ENCODE measurements at places on chromosomes 4 and X. TPM values are rescaled to one million over a fixed set of nuclear protein-coding genes. Genes with fewer than 3 reads are reported as not detected.

Gene SHROOM4
- total RNA-seq: not detected

Gene SGMS2
- 0.84 TPM for total RNA-seq

Gene DIPK2B
- total RNA-seq: 0.32 TPM

Gene ALB
- not detected for total RNA-seq

Gene PGAM4
- total RNA-seq: 0.55 TPM

Gene SAT1
- total RNA-seq: 148 TPM

Gene LRCH2
- not detected for total RNA-seq

Gene MAGEB17
- total RNA-seq: not detected

Gene ZNF157
- total RNA-seq: 0.75 TPM

Gene TMPRSS11D
- total RNA-seq: not detected

Gene PTPN13
- total RNA-seq: 1.5 TPM

GRCh38 chr4:176188654-176189053 is 6.7 kb downstream of the SPATA4 start:
- no peak overlapping the region for H3K27ac ChIP-seq
- H3K27me3 ChIP-seq: peaks cover 32% of the 10 kb centered on the region
- no peaks in the 10 kb centered on the region for H3K36me3 ChIP-seq
- H3K4me1 ChIP-seq: peaks cover 15% of the 10 kb centered on the region
- no peak overlapping the region for H3K4me3 ChIP-seq

DNA sequence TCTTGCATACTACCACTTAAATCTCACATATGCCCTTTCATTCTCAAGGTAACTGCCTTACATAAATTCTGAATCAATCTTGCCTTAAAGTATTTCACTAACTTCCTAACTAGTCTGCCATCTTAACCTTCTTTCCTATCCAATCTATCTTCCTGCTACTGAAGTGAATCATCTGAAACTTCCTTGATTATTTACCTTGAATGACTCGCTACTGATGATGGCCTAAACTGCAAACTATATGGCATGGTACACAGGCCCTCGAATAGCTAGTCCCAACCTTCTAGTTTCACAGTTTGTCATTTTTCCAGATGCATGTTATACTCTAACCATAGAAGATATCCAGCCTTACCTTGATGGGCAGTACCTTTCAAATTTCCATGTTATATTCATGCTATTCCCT is 19.9 kb downstream of the PHKA1 start:
- H3K36me3 ChIP-seq: peaks cover 5% of the 10 kb centered on the region
- H3K27ac ChIP-seq: no peak overlapping the region
- no peaks in the 10 kb centered on the region for H3K27me3 ChIP-seq
- DNase-seq: no peak
- no peak overlapping the region for H3K4me3 ChIP-seq

DNA sequence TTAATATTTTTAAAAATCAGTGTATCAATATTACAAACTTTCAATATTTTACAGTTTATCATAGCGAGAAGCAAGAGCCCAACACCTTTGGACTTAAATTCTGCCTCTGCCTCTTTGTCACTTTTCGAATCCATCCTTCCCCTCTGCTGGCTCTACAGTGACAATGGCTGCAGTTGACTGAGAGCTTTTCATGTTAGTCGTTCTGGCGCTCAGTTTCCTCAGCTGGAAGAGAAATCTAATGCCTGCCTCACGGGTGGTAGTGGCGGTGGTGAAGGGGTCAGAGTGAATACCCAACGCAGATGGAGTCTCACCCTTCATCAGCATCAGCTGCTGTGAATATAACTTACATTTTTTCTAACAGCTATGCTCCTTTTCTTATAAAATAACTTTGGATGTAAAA is 144.8 kb downstream of the NWD2 start:
- H3K27ac ChIP-seq: no peak overlapping the region
- no peaks in the 10 kb centered on the region for H3K36me3 ChIP-seq
- H3K4me1 ChIP-seq: no peaks in the 10 kb centered on the region
- H3K27me3 ChIP-seq: peaks cover 5% of the 10 kb centered on the region
- H3K4me3 ChIP-seq: no peak overlapping the region

DNA sequence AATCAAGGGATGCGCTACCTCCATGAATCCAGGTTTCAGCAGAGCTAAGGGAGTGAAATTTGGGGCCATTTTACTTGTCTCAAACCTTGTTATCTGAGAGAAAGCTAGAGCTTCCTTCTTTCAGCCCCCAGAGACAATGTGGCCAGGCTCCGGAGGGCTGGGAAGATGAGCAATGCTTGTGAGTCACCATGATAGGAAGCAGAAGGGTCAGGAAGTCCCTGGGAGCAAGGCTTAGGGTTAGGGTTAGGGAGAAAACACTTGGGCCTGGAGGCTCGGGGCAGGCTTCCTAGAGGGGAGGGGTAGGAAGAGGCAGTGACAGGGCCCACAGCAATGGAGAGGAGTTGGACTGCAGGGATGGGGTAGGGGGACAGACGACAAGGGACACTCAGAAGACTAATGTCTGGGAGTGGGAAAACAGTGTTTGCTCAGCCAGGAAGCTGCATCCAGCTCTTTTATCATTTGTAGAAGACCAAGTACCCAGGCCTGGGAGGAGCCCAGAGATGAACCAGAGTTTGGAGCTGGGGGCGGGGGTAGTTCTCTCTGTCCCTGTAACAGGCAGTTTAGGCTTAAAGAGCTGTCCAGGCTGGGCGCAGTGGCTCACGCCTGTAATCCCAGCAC is 16.4 kb upstream of the PORCN start:
- no peak overlapping the region for H3K4me3 ChIP-seq
- no peak for DNase-seq
- no peak overlapping the region for H3K27ac ChIP-seq

- no peak for DNase-seq
- no peaks in the 10 kb centered on the region for H3K27me3 ChIP-seq
- no peaks in the 10 kb centered on the region for H3K36me3 ChIP-seq
- H3K27ac ChIP-seq: no peak overlapping the region
Observed at GRCh38 chrX:96713303-96713702, 28.7 kb downstream of the DIAPH2 start.

DNA sequence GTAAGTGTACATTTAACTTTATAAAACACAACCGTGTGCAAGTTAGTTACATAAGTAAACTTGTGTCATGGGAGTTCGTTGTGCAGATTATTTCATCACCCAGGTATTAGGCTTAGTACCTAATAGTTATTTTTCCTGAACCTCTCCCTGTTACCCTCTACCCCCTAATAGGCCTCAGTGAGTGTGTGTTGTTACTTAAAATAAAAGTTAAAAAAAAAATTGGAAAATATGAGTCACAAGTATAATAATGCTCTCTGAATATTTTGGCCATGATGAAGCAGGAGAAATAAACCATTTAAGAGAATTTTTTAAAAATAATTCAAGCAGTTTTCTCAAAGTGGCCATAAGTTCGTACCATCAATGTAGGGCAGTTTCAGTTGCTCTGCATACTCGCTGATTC is 105.1 kb upstream of the GRID2 start:
- no peak overlapping the region for H3K27ac ChIP-seq
- H3K4me3 ChIP-seq: no peak overlapping the region
- H3K4me1 ChIP-seq: no peaks in the 10 kb centered on the region
- no peak for DNase-seq
- H3K27me3 ChIP-seq: no peaks in the 10 kb centered on the region

GRCh38 chrX:129723511-129723910 is 15.3 kb upstream of the XPNPEP2 start:
- H3K4me1 ChIP-seq: peaks cover 17% of the 10 kb centered on the region
- H3K4me3 ChIP-seq: no peak overlapping the region
- H3K27me3 ChIP-seq: no peaks in the 10 kb centered on the region
- no peak overlapping the region for H3K27ac ChIP-seq

- H3K36me3 ChIP-seq: no peaks in the 10 kb centered on the region
- no peak for DNase-seq
- H3K27ac ChIP-seq: no peak overlapping the region
Observed at GRCh38 chr4:123673971-123674370, 277.4 kb downstream of the SPRY1 start.

- H3K27me3 ChIP-seq: no peaks in the 10 kb centered on the region
- no peak for DNase-seq
- no peak overlapping the region for H3K27ac ChIP-seq
Observed at GRCh38 chr4:145061318-145061920, 36.6 kb downstream of the ANAPC10 start.

DNA sequence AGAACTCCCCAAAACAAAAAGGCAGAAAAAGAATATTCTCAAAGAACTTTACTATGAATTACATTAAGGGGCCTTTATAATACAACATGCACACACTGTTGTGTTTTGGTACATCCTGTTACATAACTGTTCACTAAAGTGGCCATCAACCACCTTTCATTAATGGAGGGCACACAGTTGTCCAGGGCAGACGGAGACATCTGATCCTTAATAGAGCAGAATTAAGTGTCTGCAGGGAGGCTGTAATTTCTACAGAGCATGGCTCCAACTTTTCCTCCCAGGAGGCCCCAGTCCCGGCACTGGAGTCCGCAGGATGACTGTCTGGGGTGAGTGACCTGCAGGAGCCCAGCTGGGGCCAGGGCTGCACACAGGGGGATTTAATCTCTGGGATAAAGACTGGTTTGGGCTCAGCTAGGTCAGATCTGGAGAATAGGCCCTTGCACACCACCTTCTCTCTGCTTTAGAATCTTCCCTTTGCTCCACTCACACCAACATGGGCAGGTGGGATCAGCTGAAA is 233.4 kb downstream of the MAML3 start:
- H3K27me3 ChIP-seq: no peaks in the 10 kb centered on the region
- no peak overlapping the region for H3K27ac ChIP-seq
- H3K4me1 ChIP-seq: no peaks in the 10 kb centered on the region
- DNase-seq: no peak
- H3K36me3 ChIP-seq: no peaks in the 10 kb centered on the region
- no peak overlapping the region for H3K4me3 ChIP-seq

GRCh38 chrX:139332441-139332840 is 198.1 kb upstream of the F9 start:
- no peaks in the 10 kb centered on the region for H3K27me3 ChIP-seq
- no peak overlapping the region for H3K27ac ChIP-seq
- H3K4me1 ChIP-seq: no peaks in the 10 kb centered on the region

DNA sequence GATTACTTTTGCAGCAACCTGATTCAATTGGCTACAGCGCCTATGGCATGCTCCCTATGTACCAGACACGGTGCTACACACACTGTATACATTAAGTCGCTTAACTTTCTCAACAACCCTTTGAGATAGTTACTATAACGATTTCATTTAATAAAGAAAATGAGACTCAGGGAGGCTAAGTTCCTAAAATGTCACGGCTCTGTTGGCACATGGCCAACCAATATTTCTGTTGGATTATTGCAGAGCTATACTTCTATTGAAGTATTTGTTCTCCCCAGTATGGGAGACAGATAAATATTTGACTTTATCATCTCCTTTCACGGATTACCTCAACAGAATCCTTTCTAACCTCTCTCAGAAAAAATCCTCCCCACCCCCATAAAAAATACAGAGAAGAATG is 25.3 kb downstream of the CLNK start:
- no peaks in the 10 kb centered on the region for H3K27me3 ChIP-seq
- H3K27ac ChIP-seq: no peak overlapping the region
- H3K4me3 ChIP-seq: no peak overlapping the region
- no peaks in the 10 kb centered on the region for H3K36me3 ChIP-seq
- DNase-seq: no peak
- H3K4me1 ChIP-seq: peaks cover 25% of the 10 kb centered on the region

DNA sequence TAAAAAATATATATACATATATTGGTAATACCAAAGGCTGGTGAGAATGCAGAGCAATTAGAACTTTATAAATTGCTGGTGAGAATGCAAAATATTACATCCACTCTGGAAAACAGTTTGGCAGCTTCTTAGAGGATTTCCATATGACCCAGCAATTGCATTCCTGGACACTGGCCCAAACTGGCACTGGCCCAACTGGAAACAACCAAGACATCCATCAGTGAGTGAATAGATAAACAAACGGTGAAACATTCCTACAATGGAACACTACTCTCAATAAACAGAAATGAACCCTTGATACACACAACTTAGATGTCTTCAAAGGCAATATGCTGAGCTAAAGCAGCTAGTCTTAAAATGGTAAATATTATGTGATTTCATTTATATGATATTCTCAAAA is 524.2 kb downstream of the IQCM start:
- no peak for DNase-seq
- no peak overlapping the region for H3K4me3 ChIP-seq
- H3K36me3 ChIP-seq: no peaks in the 10 kb centered on the region
- no peak overlapping the region for H3K27ac ChIP-seq
- no peaks in the 10 kb centered on the region for H3K27me3 ChIP-seq

- peaks cover 62% of the 10 kb centered on the region for H3K36me3 ChIP-seq
- H3K4me1 ChIP-seq: no peaks in the 10 kb centered on the region
- no peak overlapping the region for H3K27ac ChIP-seq
- H3K27me3 ChIP-seq: no peaks in the 10 kb centered on the region
- no peak overlapping the region for H3K4me3 ChIP-seq
Observed at GRCh38 chr4:17630228-17630627, 15.8 kb downstream of the MED28 start.

GRCh38 chr4:166277401-166277800 is 404.4 kb downstream of the TLL1 start:
- no peak overlapping the region for H3K4me3 ChIP-seq
- H3K27me3 ChIP-seq: no peaks in the 10 kb centered on the region
- H3K27ac ChIP-seq: no peak overlapping the region
- DNase-seq: no peak
- no peaks in the 10 kb centered on the region for H3K36me3 ChIP-seq
- no peaks in the 10 kb centered on the region for H3K4me1 ChIP-seq

DNA sequence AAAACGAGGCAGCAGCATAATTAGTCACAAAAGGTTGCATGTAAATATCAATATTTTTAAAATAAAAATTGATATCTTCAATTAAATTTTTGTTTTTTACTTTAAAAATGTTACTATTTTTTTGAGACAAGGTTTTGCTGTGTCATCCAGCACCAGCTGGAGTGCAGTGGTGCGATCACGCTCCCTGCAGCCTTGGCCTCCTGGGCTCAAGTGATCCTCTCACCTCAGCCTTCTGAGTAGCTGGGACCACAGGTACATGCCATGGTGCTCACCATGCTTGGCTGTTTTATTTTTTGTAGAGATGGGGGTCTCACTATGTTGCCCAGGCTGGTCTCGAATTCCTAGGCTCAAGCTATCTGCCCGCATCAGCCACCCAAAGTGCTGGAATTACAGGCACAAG is 96.8 kb upstream of the FRAS1 start:
- H3K4me3 ChIP-seq: no peak overlapping the region
- no peaks in the 10 kb centered on the region for H3K27me3 ChIP-seq
- no peaks in the 10 kb centered on the region for H3K36me3 ChIP-seq

GRCh38 chrX:145848448-145848847 is 30.8 kb downstream of the SLITRK2 start:
- H3K4me3 ChIP-seq: no peak overlapping the region
- H3K36me3 ChIP-seq: no peaks in the 10 kb centered on the region
- no peak overlapping the region for H3K27ac ChIP-seq
- no peak for DNase-seq

DNA sequence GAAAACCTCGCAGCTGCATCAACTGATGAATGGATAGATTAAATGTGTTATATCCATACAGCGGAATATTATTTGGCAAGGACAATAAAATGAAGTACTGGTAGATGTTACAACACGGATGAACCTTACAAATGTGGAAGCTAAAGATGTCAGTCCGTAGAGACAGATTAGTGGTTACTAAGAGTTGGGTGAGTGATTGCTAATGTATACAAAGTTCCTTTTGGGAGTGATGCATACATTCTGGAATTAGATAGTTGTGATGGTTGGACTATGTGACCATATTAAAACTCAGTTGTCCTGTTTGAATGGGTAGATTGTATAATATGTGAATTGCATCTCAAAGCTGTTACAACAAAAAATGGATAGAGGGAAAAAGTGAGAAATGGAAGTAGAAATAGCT is 2.8 kb downstream of the FIP1L1 start:
- peaks cover 29% of the 10 kb centered on the region for H3K4me1 ChIP-seq
- no peak overlapping the region for H3K27ac ChIP-seq
- no peak overlapping the region for H3K4me3 ChIP-seq
- peaks cover 28% of the 10 kb centered on the region for H3K36me3 ChIP-seq

- no peaks in the 10 kb centered on the region for H3K36me3 ChIP-seq
- H3K4me3 ChIP-seq: no peak overlapping the region
- H3K4me1 ChIP-seq: no peaks in the 10 kb centered on the region
- H3K27ac ChIP-seq: no peak overlapping the region
- no peak for DNase-seq
- H3K27me3 ChIP-seq: peaks cover 5% of the 10 kb centered on the region
Observed at GRCh38 chr4:11264841-11265240, 163.9 kb downstream of the HS3ST1 start.
